Body of pancreas (tissue), 4 donors: ENCODE measurements at places on chromosomes 6 and 20.

GRCh38 chr6:2037237-2037926 is 208.0 kb downstream of the GMDS start:
- DNase-seq, result no peak

DNA sequence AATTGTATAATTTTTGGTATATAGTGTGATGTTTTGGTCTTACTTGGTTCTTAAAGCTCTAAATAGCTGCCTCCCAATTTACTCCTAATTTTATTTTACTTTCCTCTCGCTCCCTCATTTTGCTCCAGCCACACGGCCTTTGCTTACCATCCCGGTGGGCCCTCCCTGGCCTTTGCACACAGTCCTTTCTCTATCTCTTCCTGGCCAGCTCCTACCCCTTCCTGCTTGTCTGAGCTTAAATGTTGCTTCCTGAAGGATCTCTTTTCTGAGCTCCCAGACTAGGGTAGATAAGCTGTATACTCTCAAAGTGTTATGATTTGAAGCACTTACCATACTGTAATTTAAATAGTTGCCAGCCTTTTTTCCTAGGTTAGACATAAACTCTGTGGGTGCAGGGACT is 121.7 kb downstream of the UTRN start:
- no peak for DNase-seq

DNA sequence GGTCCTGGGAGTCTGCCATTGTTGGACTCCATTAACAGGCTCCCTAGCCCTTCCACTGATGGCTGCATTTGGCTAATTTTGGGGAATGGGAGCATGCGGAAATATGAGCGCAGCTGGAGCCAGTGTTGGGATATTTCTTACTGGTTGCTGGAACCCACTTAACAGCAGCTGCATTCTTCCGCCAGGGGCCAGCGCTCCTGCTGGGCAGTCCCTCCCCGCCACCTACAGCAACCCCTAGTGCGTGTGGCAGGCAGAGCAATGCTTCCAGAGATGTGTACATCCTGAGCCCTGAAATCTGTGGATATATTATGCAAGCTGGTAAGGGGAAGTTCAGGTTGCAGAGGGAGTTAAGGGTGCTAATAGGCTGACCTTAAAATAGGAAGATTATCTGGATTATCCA is 16.4 kb downstream of the CST8 start:
- no peak for DNase-seq

DNA sequence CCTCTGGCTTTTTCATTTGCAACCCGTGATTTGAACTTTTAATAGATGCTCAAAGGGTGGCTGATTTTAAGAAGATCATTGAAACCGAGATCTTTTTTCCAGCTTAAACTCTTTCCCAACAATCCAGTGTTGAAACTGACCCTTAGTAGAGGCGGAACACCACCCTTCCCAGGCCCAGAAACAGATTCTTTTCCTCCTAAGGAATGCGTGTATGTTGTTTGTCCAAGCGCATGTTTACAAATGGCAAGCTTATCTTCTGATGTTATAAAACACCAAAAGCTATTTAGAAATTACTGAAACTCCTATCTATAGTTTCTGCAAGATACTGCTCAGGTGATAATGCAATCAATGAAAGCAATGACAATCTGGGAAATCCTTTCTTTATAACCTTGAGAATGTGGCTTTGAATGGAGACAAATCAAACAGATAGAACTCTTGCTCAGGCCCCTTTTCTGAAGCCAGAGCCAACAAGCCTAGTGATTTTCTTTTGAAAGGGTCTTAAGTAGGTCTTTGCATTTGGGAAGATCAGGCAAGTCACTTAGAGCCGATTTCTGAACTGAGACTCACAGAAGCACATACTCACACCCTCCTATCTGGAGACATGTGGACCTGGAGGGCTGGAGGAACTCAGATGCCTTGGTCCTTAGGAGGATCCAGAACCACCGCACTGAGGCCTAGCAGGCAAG is 9.1 kb downstream of the BANF2 start:
- DNase-seq, result no peak

GRCh38 chr6:157966589-157966977 is 15.1 kb upstream of the SYNJ2 start:
- no peak for DNase-seq

DNA sequence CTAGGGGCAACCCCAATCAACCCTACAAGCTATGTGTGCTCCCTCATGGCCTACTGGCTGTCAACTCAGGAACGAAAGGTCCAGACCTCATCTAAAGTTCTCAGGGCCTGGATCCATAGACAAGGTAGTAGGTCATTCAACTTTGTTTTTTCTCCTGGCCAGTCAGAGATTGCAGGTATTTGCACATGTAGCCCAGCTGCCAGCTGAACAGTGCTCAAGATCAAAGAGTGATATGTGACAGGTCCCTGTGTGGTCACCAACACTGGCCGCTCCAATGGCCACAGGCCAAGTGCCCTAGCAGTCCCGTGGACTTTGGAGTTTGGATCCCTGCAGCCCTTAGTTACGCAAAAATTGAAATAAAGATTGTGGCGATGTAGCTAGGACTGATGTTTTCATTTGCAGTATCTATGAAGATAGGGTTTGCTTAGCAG is 60.6 kb upstream of the ATXN1 start:
- peak; percentile 89 for DNase-seq

DNA sequence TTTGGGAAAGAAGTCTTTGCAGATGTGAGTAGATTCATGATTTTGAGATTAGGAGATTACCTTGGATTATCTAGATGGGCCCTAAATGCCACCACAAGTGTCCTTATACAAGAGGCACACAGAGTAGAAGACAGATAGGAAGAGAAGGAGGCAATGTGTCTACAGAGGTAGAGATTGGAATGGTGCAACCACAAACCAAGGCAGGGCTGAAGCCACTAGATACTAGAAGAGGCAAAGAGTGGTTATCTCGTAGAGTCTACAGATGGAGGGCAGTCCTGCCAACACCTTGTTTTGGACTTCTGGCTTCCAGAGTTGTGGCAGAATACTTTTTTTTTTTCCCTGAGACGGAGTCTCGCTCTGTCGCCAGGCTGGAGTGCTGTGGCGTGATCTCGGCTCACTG is 138.3 kb upstream of the AKIRIN2 start:
- DNase-seq, result no peak

- DNase-seq, result no peak
Measured at GRCh38 chr6:165704045-165704748, 41.2 kb upstream of the PDE10A start.

GRCh38 chr6:127366282-127367022 is 23.0 kb upstream of the ECHDC1 start:
- no peak for DNase-seq

GRCh38 chr20:3106658-3107463 is 22.3 kb upstream of the AVP start:
- DNase-seq, result no peak

- peak; percentile 29 for DNase-seq
Measured at GRCh38 chr6:106360989-106361430, 493 bp downstream of the CRYBG1 start.

GRCh38 chr20:19161336-19161735 is 51.1 kb upstream of the SLC24A3 start:
- DNase-seq, result no peak

GRCh38 chr6:8180327-8181159 is 78.2 kb upstream of the EEF1E1 start:
- DNase-seq, result no peak

DNA sequence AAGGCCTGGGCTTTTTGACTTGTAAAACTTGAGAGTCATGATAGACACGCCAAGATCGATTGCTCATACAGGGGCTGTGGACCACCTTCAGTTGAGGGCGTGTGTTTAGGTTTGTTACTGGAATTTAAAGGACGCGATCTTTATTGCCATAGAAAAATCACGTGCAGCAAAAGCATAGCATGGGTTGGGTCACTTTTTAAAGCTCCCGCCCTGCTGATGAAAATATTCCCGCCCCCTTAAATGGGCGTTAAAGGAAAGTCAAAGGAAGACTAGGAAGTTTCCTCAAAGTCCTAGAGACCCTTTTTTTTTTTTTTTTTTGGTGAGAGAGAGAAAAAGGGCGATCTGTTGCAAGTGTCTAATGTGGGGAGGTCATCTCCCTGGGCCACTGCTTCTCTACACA is 23.1 kb downstream of the TFAP2A start:
- DNase-seq, result no peak
